ENCODE measurements at places on chromosomes 5 and 9.

DNA sequence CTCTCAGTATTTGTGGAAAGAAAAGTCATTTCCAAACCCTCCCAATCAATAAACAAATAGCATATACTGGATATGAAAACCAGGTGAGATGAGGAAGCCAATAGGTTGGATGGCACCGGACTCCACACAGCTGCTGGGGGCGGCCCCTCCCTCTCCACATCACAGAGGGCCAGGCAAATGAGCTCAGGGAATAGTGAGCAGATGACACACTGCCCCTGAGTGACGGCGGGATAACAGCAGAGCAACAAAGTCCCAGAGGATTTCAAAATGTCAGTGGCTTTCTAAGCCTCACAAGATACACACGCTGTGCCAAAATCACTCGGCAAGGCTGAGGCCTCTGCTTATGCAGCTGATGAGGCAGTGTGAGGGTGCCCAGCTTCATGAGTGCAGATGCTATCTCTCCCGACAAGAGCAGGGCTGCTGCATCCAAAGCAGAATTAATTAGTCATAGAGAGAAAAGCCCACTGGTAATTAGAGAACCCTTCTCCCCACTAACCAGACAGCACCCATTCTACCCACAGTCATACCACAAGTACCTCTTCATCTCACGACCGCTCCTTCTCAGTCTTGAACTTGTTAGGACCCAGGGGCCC is 235.0 kb upstream of the NFIL3 start:
- DNase-seq = no peak

DNA sequence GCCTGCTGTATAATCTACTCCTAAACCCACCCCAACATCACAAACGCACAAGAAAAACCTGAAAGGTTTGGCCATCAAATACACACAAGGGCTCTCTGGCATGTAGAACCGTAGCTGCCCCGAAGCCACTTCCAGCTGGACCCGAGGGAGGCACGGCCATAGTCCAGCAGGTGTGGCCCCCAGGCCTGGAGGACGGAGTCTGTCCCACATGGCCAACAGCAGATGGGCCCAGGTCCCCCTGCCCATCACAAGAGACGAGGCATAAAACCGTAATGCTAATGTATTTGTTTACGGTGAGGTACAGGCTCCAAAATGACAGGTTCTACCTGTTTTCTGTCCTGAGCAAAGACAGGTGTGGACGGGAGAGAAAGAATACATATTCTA is 234.2 kb downstream of the SYK start:
- DNase-seq = no peak

DNA sequence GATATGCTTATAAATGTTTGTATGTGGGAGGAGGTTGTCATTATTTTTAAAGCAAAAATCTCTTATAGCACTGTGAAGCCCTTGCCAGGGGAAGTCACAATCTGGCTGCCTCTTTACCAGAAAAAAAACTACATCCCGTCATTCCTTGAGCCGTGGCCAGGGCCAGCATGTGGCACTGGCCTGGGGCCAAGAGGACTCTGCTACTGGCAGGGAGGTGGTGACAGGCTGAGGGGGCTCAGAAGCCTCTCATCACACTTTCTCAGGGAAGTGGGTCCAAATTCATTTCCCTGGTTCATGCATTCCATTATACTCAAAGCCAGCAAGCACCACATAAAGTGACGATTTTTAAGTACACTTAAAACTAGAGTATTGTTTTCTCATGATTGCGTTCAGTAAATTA is 457.3 kb downstream of the ZNF608 start:
- DNase-seq = no peak

DNA sequence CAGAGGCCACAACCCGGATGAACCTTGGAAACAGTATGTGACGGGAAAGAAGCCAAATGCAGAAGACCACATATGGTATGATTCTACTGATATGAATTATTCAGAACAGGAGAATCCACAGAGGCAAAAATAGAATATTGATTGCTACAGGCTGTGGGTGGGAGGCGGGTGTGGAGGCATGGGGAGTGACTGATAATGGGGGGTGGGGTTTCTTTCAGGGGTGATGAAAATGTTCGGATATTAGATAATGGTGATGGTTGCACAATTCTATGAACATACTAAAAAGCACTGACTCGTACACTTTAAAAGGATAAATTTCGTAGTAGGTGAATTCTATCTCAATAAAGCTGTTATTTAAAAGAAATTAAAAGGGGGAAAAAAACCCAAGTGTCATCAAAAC is 10.7 kb downstream of the IL4 start:
- DNase-seq = no peak

GRCh38 chr5:98977723-98978122 is 48.9 kb upstream of the CHD1 start:
- no peak for DNase-seq

DNA sequence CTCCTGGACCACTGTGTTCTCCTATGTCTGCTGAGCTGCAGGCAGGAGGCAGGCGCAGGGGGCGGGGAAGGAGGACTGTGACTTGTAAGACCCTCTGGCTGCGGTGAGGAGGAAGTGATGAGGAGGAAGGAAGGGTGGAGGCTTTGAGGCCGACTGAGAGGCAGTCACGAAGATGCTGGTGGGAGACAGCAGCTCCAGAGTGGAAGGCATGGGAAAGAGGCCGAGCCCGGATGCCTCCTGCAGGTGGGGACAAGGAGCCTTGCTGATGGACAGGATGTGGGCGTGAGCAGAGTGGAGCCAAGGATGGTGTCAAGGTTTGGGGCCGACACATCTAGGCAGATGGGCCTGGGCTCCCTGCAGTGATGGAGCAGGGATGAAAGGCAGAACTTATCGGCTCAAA is 74.3 kb upstream of the ICE1 start:
- DNase-seq = no peak

DNA sequence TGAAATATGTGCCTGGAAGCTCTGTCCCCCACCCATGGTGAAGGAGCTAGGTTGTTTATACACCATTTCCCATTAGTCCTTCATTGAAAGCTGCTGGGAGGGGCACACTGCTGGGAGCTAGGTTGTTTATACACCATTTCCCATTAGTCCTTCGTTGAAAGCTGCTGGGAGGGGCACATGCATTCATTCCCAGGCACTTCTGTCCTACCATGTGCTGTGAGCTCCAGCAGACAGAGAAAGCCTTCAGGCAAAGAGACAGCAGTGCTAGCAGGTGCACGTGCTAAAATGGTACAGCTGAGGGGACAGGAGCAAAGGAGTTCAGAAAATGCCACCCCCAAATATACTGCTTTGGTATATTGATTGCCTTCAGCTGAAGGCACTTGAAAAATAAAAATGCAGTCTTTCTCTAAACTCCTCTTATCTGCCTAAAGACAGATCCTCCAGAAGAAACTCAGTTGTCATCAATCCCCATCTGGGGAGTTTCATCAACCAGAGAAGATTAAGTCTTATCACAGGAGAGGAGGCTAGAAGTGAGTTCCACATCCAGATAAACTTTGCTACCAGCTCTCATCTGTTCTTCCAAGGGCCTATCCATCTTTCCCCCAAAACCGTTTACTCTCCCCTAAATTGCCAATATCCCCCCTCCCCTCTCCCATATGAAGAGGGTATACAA is 27.7 kb upstream of the DAPK1 start:
- no peak for DNase-seq

- no peak for DNase-seq
Observed at GRCh38 chr9:75063556-75064305, 24.2 kb downstream of the NMRK1 start.

DNA sequence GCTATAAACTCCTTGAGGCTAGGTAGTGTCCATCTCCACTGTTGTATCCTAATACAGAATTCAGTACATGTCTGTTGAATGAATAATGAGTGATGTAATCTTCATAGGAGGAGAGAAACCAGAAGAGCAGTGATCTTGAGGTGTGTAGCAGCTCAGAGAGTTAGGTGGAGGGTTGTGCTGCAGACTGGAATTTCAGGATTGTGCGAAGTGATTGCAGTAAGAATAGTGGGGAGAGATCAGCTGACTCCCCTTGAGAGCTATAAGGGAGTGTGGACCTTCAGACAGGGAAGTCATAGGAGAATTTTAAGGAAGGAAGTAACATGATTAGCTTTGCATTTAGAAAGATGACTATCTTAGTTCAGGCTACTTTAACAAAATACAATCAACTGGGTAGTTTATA is 4.4 kb downstream of the SNX24 start:
- DNase-seq = no peak

DNA sequence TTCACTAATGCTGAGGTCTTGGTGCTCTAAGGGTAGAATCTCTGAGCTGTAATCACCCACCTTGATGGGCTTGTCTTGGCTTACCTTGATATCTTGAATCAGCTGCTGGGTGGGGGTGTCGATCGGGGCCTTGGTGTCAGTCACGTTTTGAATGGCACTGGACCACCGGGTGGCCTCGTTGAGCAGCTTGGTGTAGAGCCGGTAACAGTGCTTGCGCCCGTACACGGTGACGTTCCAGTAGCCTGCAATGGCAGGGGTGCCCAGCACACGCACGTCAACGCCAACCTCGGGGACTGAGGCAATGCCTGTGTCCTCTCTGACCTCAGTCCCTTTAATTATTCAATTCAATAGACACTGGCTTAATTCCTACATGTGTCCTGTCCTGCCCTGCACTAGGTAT is 63.1 kb upstream of the RETREG1 start:
- no peak for DNase-seq

- DNase-seq = no peak
Observed at GRCh38 chr9:118104363-118104762, 400.2 kb downstream of the TLR4 start.

DNA sequence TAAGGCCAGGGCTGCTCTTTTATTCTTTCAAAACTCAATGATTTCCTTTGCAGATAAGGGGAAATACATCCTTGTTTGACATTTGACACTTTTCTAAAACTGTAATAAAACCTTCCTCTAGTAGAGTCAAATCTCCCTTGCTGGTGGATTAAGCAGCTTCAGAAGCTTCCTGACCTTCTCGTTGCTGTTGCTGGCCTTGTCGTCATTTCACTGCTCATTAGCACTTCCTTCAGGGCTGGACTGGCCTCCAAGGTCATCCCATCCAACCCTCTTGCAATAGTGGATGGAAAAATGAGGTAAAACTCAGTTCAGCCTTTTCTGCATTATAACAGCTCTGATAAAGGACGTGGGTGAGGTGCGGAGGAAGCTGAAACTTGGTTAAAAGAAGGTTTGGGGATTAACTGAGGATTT is 1.1 kb upstream of the ADAMTSL1 start:
- DNase-seq = no peak
